Dorsolateral prefrontal cortex (tissue), 122 donors: ENCODE measurements at places on chromosomes 2 and 18.

DNA sequence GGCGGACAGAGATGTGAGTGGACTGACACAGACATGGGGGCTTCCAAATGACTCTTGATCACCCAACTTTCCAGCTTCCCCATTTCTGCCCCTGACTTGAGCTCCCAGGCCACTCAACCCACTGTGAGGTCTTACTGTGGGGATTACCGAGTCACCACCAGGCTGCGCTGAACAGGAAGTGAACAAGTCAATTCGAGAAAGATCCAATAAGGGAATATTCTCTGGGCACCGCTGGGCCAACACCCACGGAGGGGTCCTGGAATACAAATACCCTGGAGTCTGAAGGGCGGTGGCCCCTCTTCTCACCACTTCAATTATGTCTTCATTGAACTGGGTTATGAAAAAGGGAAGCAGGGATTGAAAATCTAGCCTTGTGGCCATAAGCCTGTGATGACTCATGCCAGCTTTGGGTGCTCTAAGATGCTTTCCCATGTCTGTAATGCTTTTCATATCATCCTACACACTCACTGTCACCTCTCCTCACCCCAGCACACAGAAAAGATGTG, 37.7 kb downstream of the BCL11A start:
- DNase-seq = no peak

- no peak for DNase-seq
Measured at GRCh38 chr18:55265130-55265675, 305.9 kb upstream of the CCDC68 start.

GRCh38 chr18:12011957-12012549, 30.7 kb downstream of the IMPA2 start:
- no peak for DNase-seq

DNA sequence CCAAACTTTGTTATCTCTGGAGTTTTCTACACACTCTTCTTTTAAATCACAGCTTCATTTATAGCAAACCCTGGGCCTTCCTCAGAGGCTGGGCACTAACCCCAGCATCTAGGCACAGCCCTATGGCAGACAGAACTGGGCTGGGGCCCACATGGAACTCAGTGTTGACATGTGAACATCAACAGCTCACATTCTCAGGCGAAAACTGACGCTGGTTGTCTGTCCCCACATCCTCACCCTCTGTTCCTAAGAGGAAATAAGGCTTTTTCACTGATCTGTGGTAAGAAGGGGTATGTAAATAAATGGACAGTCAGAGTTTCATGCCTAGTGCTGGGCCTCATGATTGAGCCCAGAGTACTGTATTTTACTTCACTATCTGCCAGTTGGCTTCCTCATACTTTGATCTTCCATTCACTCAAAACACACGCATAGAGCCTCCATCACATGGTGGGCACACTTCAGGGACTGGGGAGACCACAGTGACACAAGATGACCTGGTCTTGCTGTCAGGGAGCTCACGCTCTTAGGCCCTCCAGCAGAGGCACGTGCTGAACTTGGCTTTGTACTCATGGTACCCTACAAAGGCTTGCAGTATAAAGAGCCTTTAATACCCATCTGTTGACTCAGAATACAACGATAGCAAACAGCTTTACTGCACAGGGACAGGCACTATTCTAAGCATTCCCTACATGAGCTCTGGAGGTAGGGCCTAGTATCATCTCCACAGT, 43.0 kb downstream of the EFEMP1 start:
- no peak for DNase-seq

- DNase-seq = no peak
Measured at GRCh38 chr2:234290671-234291070, 206.2 kb downstream of the ARL4C start.

DNA sequence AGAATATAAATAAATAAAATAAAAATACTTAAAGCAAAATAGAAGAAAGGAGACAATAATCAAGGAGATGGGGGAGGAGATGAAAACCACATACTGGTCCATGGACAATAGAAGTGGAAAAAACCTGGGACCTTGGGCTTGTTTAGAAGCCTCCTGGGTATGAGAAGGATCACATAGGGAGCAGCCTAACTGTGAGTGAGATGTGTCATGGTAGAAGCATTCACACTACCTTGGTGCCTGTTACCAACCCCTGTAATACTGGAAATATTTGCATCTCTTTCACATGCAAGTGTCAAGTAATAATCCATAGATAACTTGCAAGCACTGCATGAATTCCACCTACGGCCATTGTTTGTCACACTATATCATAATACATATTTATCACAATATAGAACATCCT, 23.2 kb upstream of the RNF103 start:
- DNase-seq = no peak

DNA sequence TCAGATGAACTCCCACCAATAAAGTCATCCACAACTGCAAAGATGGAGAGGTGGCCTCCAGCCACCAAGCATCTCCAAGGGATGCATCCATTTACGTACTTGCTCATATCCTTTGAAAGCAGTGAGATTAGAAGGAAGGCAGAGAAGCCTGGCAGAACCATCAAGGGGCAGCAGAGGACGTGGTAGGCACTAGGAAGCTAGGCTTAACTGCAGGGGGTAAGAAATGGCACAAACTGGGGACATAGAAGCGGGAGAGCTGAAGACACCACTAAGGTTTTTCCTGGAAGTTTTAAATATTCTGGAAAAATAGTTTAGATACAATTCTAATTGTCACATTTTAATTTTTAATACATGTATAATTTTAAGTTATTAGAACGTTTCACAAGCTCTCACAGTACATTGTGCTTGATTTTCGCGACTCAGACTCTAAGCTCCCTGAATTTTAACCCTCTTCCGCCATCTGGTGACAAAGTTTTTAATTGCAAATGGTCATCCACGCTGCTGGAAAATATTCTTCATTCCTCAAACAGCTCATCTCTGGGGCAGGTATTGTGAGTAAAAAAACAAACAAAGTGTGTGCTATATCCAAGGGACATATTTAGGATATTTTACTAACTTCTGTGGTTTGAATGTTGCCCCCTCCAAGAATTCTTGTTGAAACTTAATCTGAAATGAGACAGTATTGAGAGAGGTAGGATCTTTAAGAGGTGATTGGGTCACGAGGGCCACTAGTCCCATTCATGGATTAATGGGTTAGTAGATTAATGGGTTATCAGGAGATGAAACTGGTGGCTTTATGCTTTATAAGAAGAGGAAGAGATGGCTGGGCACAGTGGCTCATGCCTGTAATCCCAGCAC, 1.6 kb upstream of the PSTPIP2 start:
- no peak for DNase-seq

- DNase-seq = no peak
Measured at GRCh38 chr2:237962432-237963084, 4.3 kb upstream of the UBE2F start.

- no peak for DNase-seq
Measured at GRCh38 chr2:1246239-1246638, 167.0 kb upstream of the TPO start.

DNA sequence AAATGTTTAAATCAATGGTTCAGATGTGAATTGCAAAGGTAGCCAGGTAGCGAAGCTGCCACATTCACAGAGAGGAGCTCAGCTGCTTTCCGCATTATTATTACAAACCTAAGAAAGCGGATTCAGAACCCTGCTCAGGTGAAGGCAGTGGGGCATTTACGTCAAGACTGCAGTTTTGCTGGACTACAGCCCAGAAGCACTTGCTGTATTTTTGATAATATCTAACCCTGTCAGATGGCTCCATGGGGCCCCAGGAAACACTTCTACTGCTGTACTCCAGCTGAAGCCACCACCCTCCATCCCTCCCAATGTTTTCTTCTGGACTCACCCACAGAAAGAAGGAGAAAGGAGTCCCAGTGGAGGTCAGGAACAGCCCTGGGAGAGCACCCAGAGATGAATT, 96.9 kb downstream of the TPO start:
- no peak for DNase-seq

- peak; percentile 39 for DNase-seq
Measured at GRCh38 chr18:38307914-38308313, 742.3 kb upstream of the CELF4 start.

DNA sequence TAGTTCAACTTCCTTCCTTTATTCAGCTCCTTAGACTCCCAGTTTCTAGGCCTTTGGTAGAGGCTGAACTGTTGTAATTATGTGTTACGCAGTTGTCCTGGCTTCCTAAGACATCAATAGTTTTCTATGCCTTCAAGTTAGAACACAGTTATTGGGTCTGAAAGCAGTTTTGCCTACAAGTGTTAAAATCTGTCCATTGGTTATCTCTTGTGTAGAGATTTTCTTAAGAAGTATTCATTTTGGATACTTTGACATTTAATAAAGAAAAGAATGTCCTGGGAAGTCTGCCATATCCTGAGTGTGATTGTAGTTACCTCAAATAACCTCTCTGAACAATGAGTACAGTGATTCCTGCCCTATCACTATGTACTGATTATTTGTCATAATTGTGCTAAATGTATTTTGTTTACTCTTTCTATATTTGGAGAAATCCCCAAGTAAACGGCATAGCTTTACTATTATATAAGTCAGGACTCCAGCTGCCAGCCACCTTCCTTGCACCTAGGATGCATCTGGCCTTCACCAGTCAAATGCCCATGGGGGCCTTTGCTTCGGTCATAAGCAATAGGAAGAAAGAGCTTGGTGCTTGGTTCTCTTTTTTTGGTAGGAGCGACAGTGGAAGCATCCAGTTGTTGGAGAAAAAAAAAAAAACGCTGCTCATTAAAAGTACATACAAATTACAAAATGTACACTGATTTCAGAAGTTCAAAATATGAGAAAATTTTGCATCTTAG, 449.5 kb upstream of the PKDCC start:
- DNase-seq = no peak

DNA sequence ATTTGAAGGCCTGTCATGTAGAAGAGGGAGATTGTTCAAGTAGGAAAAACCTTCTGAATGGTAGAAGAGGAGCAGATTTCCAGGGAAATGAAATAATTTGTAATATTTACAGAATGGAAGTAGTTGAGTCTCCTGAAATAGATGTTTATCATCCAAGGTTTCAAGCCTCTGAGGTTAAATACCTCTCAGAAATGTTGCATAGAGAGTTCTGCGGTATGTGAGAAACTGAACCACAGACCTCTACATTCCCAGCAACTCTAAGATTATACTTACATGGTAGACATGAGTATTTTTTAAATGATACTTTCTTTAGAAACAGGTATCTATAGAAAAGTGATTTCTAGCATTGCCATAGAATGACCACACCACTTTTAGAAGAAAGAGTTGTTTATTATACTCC, 379.8 kb upstream of the FANCL start:
- DNase-seq = no peak

- no peak for DNase-seq
Measured at GRCh38 chr2:39990335-39990900, 211.4 kb upstream of the THUMPD2 start.

- DNase-seq = no peak
Measured at GRCh38 chr2:12679550-12680072, 37.1 kb upstream of the TRIB2 start.

- no peak for DNase-seq
Measured at GRCh38 chr18:7256618-7257425, 25.9 kb downstream of the LRRC30 start.

GRCh38 chr18:44290366-44290977, 390.2 kb upstream of the SETBP1 start:
- DNase-seq = no peak
